Neural progenitor cell (in vitro differentiated cells): ENCODE measurements at places on chromosomes 1 and 21. TPM values are rescaled to one million over a fixed set of nuclear protein-coding genes. Genes with fewer than 3 reads are reported as not detected.
A peak's percentile ranks its signal among the peaks of the same experiment; 100 is the strongest.

The PDE4B gene
- total RNA-seq, result 1.2 and 2.4 TPM in 2 replicates

DNA sequence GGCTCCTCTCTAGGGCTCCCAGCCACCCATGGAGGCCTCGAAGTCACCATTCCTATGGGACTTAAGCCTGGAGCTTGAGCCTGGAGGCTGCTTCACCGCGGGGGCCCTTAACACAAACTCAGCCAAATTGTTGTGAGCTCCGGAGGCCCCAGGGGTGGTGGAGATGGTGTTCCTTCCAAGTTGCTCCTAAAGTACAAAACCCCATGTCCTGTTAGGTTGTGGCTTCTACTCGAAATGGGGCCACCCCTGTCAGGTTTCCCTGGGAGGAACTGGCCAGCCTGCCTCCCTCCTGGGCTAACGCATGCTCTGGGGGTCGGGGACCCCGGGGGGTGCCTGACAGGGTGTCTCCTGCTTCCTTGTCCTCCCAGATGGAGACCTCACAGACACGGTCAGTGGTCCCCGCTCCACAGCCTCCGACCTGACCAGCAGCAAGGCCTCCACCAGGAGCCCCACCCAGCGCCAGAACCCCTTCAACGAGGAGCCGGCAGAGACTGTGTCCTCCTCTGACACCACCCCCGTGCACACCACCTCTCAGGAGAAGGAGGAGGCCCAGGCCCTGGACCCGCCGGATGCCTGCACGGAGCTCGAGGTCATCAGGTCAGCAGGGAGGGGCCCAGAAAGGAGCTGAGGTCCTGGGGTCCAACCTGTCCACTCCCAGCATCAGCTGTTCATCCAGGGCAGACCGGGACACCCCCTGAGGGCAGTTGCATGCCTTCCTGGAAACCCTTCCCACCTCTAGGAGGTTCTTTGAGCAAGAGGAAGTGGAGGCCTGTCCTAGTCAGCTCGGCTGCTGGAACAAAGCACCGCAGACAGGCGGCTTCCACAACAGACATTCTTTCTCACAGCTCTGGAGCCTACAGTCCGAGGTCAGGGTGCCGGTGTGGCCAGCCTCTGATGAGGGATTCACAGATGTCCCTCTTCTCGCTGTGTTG is 10.8 kb upstream of the SLC25A34 start:
- no peaks in the 10 kb centered on the region for H3K27me3 ChIP-seq
- H3K4me1 ChIP-seq, result no peaks in the 10 kb centered on the region
- H3K4me3 ChIP-seq, result no peak overlapping the region
- DNase-seq, result no peak
- no peaks in the 10 kb centered on the region for H3K36me3 ChIP-seq
- H3K27ac ChIP-seq, result no peak overlapping the region

DNA sequence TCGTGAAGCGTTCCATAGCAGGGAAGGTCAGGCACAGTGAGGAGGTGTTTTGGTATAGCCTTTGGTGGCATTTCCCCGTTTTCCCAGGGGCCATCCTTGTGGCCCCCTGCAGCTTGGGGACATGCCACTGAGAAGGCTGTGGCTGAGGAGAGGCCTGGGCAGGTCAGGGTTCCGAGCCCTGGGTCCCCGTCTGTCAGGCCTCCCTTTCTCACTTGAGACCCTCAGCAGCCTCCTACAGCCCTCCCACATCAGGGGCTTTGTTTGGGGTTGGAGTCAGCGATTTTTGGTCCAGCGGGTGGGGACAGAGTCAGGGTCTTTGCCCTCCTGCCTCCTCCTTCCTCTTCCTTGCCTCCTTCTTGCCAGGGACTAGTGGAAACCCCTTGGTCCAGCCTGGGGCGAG is 22.2 kb downstream of the LDLRAP1 start:
- H3K27me3 ChIP-seq, result no peaks in the 10 kb centered on the region
- no peak overlapping the region for H3K27ac ChIP-seq
- H3K4me1 ChIP-seq, result peaks cover 37% of the 10 kb centered on the region
- no peak overlapping the region for H3K4me3 ChIP-seq
- no peak for DNase-seq

The PTAFR gene
- total RNA-seq, result not detected in 2 replicates

DNA sequence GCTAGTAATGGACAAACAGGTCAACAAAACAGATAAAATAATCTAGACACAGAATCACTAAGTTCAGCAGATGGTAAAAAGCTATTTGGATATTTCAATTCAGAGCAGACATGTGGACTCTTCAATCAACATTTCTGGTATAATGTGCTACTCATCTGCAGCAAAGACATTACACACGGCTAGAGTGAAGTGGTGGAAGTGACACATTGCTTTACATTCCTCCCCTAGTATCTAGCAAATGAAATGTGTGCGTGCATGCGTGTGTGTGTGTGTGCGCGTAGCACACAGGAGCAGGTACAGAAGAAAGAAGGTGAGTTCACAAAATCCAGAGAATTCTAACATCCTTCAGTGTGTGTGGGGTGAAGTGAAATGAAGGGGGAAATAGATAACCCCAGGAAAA is 8.3 kb downstream of the AHCTF1 start:
- H3K27me3 ChIP-seq, result no peaks in the 10 kb centered on the region
- no peak overlapping the region for H3K27ac ChIP-seq
- peaks cover 3% of the 10 kb centered on the region for H3K36me3 ChIP-seq
- H3K4me3 ChIP-seq, result no peak overlapping the region
- no peak for DNase-seq

DNA sequence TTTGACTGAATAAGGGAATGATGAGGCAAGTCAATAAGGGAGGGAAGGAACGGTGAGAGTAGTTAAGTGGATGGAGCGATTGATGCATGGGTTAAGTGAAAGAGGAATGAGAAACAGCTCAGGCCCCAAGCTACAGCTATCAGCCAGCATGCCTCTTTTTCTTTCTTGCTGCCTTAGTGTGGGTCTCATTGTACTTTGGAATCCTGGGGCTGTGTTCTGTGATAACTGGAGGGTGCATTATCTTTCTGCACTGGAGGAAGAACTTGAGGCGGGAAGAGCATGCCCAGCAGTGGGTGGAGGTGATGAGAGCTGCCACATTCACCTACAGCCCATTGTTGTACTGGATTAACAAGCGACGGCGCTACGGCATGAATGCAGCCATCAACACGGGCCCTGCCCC is 1.0 kb downstream of the TEX38 start:
- peaks cover 16% of the 10 kb centered on the region for H3K4me1 ChIP-seq
- H3K36me3 ChIP-seq, result peaks cover 1% of the 10 kb centered on the region
- H3K27ac ChIP-seq, result peak overlapping the region; percentile 6
- H3K27me3 ChIP-seq, result no peaks in the 10 kb centered on the region
- no peak overlapping the region for H3K4me3 ChIP-seq
- DNase-seq, result peak; percentile 34

The ADGRB2 gene
- 7.1 and 21.2 TPM in 2 replicates for total RNA-seq

The PKLR gene
- 0.53 and 0.54 TPM in 2 replicates for total RNA-seq

DNA sequence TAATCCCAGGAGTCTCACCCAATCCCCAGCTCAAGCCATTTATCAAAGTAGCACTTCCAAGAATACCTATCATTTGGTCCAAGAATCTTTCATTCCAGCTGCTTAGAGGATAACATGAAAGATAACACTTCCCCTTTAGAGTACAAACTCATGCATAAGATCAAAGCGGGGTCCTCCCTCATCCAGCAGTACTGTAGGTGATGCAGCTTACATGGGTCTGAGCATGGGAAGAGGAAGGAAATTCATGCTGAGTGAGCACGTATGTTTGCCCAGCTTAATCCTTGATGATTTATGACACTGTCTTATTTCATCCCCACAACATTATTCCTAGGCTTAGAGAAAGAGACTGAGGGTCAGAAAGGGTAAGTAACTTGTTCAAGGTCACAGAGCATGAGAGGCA is 167.1 kb upstream of the GJB5 start:
- H3K36me3 ChIP-seq, result no peaks in the 10 kb centered on the region
- no peak overlapping the region for H3K4me3 ChIP-seq
- H3K4me1 ChIP-seq, result no peaks in the 10 kb centered on the region
- H3K27me3 ChIP-seq, result no peaks in the 10 kb centered on the region

DNA sequence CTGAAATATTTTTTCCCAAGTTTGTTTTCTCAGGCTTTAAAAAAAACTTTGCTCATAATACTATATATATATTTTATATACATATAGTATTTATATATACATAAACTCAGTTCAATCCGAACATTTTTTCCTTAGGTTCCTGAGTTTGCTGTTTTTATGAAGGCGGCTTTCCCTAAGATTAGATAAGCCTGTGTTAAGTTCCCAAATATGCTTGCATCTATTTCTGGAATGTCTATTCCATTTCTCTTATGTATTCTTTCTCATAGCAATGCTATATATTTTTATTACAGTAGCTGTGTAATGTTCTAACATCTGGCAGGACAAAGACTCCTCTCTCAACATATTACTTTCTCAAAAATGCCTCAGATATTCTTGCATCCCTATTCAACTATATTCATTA is 45.9 kb downstream of the ADSS2 start:
- no peaks in the 10 kb centered on the region for H3K4me1 ChIP-seq
- no peak overlapping the region for H3K4me3 ChIP-seq
- peaks cover 57% of the 10 kb centered on the region for H3K36me3 ChIP-seq

- H3K4me3 ChIP-seq, result no peak overlapping the region
- no peak for DNase-seq
- H3K27ac ChIP-seq, result no peak overlapping the region
- no peaks in the 10 kb centered on the region for H3K4me1 ChIP-seq
- H3K27me3 ChIP-seq, result no peaks in the 10 kb centered on the region
Observed at GRCh38 chr1:233514946-233515391, 98.9 kb upstream of the KCNK1 start.

The ANKRD35 gene
- 1.1 and 1.9 TPM in 2 replicates for total RNA-seq

The IL24 gene
- total RNA-seq, result not detected in 2 replicates

The AUNIP gene
- 15.2 and 17.1 TPM in 2 replicates for total RNA-seq

The SPRR2B gene
- not detected in 2 replicates for total RNA-seq

GRCh38 chr1:12596007-12596821 is 21.8 kb downstream of the DHRS3 start:
- H3K4me3 ChIP-seq, result peak overlapping the region; percentile 50
- peak; percentile 79 for DNase-seq
- H3K4me1 ChIP-seq, result peaks cover 14% of the 10 kb centered on the region
- no peaks in the 10 kb centered on the region for H3K36me3 ChIP-seq
- H3K27me3 ChIP-seq, result peaks cover 49% of the 10 kb centered on the region

DNA sequence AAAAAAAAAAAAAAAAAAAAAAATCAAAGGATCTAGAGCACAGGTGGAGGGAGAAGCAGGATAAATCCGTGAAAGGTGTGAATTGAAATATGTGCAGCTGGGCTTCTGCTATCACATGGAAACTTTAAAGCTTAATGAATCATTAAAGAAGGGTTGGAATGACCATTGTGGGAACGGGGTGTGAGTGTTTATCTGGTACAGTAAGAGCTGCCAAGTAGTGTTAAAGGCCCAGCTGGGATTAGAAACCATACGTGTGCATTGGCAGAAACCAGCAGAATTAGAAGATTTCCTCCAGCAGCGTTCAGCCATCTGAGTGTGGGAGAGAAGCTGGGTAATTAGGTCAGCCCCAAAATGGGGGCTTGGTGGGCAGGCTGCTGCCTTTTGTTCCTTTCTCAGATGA is 13.5 kb downstream of the FALEC start:
- no peaks in the 10 kb centered on the region for H3K27me3 ChIP-seq
- no peaks in the 10 kb centered on the region for H3K36me3 ChIP-seq
- H3K4me3 ChIP-seq, result no peak overlapping the region
- no peak overlapping the region for H3K27ac ChIP-seq
- H3K4me1 ChIP-seq, result peaks cover 4% of the 10 kb centered on the region

DNA sequence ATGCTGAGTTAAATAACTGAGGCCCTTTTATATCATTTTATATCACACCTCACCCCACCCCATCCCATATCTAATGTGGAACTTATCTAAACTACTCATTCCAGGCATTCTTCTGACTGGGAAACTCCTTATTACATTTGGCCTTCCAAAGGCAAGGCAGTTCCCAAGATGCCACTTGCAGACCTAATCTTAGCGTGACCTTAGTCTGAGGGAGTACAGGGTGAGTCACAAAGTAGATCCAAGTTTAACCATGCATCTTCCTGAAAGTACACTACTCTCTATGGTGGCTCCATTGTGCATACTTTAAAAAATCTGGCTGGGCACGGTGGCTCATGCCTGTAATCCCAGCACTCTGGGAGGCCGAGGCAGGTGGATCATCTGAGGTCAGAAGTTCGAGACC is 353.6 kb upstream of the C1orf87 start:
- no peak for DNase-seq
- H3K4me3 ChIP-seq, result no peak overlapping the region
- H3K36me3 ChIP-seq, result no peaks in the 10 kb centered on the region

DNA sequence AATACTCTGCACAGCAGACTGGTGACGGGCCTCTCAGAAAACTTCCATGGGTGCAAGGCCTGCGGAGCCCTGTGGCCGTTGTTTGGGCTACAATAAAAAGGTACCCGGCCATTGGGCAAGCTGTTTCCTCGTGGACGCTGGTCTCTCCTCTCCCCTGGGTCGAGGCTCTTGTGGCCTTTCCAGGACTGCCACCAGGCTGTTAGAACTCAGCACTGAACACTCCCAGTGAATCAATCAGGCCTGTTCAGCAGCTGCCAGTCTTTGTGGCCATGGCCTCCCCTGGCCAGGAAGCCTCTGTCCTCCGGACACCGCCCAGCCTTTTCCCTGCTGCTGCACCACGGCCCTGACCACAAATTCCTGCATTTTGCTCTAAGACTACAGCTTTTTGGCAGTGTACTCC is 33.0 kb upstream of the ACTRT2 start:
- H3K4me3 ChIP-seq, result no peak overlapping the region
- H3K36me3 ChIP-seq, result no peaks in the 10 kb centered on the region
- no peak for DNase-seq

The YBX1 gene
- 1,302 and 1,610 TPM in 2 replicates for total RNA-seq

- DNase-seq, result no peak
- no peak overlapping the region for H3K27ac ChIP-seq
- H3K36me3 ChIP-seq, result no peaks in the 10 kb centered on the region
- H3K4me3 ChIP-seq, result no peak overlapping the region
- peaks cover 27% of the 10 kb centered on the region for H3K4me1 ChIP-seq
Observed at GRCh38 chr1:101165532-101165931, 71.3 kb upstream of the S1PR1 start.

DNA sequence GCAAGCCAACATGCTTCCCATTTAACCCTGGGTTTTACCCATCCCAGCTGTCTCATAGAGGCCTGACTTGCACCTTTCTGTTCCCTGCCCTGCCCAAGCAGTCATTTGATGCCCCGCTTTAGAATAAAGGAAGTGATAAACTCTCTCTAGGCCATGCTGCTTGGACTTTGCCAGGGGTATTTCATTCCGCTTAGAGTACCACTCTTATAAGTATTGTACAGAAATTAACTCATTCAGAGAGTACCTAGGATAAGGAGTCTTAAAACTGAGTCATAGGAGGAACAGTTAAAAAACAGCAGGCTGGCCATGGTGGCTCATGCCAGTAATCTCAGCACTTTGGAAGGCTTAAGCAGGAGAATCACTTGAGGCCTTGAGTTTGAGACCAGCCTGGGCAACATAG is 21.0 kb upstream of the LYST start:
- H3K27ac ChIP-seq, result no peak overlapping the region
- no peaks in the 10 kb centered on the region for H3K36me3 ChIP-seq
- DNase-seq, result no peak
- no peaks in the 10 kb centered on the region for H3K27me3 ChIP-seq
